Activated naive CD8-positive, alpha-beta T cell treated with anti-CD3 and anti-CD28 coated beads, Interleukin-2, amount 10 ng/mL, durations not matched to agents 7 days and 5 days (primary cell): ENCODE measurements at places on chromosomes 4 and X.

DNA sequence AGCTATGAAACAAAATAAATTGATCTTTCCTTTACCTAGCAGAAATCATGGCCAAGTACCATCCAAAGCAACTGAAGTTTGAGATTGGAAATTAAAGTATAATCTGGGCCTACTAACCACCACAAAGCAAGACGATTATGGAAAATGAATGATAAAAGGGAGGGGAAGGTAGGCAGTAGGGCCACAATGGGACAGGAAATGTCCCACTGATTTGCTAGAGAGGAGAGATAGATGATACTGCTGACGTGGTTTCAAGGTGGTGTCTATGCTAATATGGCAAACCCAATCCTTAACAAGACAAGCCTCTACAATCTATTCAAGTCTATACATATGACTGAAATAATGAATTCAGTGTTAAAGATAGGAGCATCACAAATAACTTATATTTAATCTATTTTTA, 6.1 kb downstream of the TMPRSS11F start:
- no peak for DNase-seq

GRCh38 chr4:126916049-126916625, 716.6 kb upstream of the INTU start:
- no peak for DNase-seq

GRCh38 chr4:168265327-168265726, 53.2 kb downstream of the DDX60 start:
- no peak for DNase-seq

DNA sequence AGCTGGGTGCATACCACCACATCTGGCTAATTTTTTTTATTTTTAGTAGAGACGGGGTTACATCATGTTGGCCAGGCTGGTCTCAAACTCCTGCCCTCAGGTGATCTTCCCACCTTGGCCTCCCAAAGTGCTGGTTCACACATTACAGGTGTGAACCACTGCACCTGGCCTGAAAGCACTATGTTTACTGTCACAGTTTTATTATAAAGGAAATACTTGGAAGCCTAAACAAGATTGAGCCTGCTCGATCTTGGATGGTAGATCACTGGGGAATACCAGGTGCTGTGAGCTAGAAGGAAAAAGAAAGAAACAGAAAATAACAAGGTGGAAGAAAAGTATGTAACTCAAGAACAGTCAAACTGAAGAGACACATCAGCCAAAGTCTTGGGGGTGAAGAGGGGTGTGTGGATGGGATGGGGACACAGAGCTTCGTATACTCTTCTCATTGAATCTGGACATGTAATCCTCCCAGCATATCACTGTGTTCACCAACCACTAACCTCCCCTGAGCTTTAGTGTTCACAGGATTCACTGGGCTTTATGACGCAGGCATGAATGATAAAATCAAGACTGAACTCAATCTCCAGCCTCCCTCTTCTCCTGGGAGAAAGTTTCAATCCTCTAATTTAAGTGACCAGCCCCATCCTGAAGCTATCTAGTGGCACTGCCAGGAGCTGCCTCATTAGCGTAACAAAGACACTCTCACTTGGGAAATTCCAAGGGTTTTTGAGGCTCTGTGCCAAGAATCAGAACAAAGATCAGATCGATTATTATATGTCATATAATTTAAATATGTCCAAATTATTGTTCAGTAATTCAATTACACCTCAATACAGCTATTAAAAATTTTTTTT, 40.9 kb downstream of the PDS5A start:
- DNase-seq, result no peak

DNA sequence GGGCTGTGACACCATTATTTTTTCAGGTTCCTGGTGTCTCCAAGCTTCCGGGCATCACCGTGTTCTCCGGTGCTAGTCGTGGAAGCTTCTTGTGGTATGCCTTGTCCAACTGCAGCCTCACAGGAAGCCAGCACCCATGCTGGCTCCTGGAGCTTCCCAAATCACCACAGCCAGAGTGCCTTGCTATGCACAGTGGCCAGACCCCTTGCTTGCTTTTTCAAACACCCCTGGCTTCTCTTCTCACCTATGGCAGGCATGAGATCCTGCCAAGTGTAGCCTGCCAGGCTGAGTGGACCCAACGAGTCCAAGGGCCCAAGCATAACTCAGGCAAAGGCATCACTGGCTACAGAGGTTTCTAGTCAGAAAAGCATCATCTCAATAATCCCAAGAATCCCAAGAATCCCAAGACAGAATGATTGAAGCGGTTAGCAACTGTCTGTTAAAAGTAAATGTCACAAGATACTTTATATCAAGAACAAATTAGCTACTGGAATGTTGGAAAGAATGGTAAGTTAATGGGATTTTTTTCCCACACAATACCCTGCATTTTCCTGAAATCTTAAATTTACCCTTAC, 1522.9 kb downstream of the PCDH18 start:
- DNase-seq, result no peak

DNA sequence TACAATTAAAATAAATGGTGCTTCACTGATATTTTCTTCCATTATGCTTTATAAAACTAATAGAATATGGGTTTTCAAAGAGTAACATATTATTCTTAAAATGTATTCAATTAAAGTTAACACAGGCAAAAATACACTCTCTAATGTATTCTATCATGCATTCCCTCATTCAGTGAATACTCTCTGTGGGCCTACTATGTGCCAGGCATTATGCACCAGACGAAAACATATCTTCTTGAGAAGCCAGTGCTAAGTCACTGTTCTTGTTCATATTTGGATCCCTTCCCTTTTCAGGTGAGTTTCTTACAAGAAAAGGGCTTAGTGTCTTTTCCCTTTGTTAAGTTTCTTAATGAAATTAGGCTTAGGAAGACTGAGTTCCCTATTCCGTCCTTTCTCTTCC, 58.1 kb downstream of the NAF1 start:
- no peak for DNase-seq

DNA sequence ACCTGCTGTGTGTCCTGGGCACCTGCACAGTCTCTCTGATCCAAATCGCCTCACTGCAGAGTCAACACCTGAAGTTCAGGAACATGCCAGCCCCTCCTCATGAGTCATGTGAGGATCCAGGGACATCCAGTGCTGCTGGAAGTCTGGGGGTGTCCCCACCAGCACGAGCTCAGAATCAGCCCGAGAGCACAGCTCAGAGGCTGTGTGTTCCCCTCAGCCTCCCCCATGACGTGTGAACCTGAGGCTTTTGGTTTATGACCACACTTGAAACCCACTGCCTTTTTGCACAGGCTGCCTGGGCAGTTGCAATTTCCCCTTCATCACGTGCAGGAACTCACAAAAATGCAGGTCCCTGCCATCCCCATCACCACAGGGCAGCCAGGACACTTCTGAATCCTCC, 47.1 kb downstream of the PPP2R2C start:
- DNase-seq, result no peak

DNA sequence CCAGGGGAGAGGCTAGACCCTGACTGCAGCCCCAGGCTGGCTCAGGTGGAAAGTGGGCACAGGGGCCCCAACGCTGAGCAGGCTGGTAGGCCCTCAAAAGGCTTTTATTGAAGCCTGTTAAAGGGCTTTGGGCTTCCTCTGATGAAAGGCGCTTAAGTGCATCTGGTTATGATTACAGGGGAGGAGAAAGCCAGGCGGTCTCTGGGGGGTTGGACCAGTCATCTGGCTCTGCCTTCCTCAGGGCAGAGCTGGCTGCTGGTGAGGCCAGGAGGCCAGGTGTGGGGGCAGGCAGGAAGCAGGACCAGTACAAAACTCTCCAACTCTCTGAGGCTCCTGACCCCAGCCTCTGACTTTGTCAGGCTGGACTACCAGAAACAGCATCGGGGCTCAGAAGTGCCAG, 68.8 kb upstream of the BCOR start:
- DNase-seq, result no peak

DNA sequence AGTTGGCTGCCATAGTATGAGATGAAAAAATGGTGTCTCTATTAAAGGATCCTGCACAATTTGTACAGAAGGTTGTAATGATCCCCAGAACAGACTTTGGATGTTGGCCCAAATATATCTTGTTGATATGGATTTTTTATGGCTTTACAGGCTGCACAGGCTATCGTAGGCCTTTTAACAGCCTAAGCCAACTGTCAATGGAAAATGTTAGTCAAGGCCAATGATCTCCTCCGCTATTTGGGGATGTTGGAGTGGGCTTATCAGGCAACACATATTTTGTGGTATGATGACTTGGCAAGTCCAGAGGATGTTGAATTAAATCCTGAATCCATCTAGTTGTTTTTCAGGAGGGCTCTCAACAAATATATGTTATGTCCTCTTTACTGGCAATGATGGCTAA, 42.1 kb downstream of the ZCCHC13 start:
- no peak for DNase-seq
